Foreskin keratinocyte (primary cell): ENCODE measurements at places on chromosomes 11 and 22. TPM values are rescaled to one million over a fixed set of nuclear protein-coding genes. Genes with fewer than 3 reads are reported as not detected.
A peak's percentile ranks its signal among the peaks of the same experiment; 100 is the strongest.

DMC1 gene
- 2.3 and 4.0 TPM in 2 replicates for total RNA-seq

CEP126 gene
- total RNA-seq: 1.2 and 1.7 TPM in 2 replicates

- no peak for DNase-seq
Measured at GRCh38 chr22:42363892-42364291, 68.3 kb downstream of the NFAM1 start.

DNA sequence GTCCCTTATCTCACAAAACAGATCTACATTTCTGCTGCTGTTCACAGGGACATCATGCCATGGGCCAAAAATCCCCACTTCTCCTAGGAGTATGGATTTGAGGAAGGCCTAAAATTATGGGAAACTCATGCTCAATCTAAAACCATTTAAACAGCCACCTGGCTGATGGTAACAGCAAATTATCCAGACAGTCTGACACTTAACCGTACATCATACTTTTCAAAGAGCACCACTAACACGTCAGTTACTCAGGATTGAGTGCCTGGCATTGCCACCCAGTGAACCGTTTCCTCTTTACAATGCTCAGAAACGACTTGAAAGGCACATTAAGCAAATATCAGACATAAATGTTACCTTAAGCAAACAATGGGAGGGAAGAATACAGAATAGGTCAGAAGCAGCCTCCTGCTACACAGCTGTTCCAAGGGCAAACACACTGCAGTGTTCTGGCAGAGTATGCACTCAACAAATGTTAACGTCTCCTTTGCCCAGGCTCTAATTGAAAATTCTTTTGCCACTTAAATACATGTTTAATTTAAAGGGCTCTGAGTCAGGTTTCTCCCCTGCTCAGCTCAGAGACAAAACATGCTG, 18.8 kb upstream of the SLC36A4 start:
- DNase-seq: no peak

- DNase-seq: no peak
Measured at GRCh38 chr11:23585416-23586104, 725.3 kb upstream of the CCDC179 start.

- DNase-seq: peak; percentile 46
Measured at GRCh38 chr22:26763633-26764361, 106.4 kb downstream of the MIAT start.

KRTAP5-1 gene
- not detected in 2 replicates for total RNA-seq

C11orf91 gene
- total RNA-seq: 0.18 and 0.41 TPM in 2 replicates

OR10A3 gene
- not detected in 2 replicates for total RNA-seq

GRCh38 chr22:43883012-43883661, 8.7 kb downstream of the PNPLA5 start:
- peak; percentile 37 for DNase-seq

DNA sequence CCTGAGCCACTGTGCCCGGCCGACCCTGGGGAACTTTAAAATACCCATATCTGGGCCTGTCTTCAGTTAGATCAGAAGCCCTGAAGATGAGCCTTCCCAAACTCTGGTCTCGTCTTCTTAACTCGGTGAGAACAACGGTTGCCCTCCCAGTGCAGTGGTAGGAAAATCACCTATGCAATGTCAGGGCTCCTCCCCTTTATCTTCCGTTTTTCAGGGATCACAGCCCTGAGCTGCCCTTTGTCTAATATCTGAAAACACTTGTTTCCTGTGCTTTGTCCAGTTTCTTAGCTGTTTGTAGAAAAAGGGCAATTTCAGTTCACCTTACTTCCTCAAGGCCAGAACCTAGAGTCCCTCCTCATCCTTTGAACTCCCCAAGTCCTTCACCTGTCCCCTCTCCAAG, 9.4 kb downstream of the DRAP1 start:
- no peak for DNase-seq

GRCh38 chr11:587978-588380, 11.7 kb downstream of the PHRF1 start:
- no peak for DNase-seq

OR4D11 gene
- total RNA-seq: not detected in 2 replicates

CCDC15 gene
- total RNA-seq: 4.8 and 5.7 TPM in 2 replicates

DNA sequence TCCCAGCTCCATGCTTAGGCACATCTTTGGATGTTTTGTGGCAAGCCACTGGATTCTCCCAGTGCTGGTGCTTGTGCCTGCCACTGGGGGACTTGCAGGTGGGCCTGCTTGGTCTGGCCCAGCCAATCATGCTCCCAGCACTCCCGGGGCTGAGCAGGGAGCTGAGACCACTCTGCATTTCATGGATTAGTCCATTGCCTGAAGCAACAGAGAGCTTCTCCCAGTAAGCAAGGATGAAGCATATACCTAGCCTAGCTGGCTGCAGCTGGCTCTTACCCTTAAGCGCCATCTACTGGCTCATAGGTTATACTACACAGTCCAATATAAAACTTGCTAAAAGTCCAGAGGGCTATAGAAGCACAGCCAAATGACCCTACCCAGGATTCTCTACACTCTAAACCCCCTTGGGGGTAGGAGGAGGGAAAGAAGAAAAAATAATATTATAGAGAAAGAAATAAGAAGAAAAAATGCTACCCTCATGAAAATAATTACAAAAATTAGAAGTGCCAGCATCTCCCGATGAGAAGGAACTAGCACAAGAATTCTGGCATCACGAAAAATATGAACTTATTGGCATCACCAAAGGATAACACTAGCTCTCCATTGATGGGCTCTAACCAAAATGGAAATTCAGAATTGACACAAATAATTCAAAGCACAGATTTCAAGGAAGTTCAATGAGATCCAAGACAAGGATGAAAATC, 275.3 kb downstream of the C11orf87 start:
- peak; percentile 80 for DNase-seq

GRCh38 chr11:61367406-61367805, 5.2 kb downstream of the TMEM138 start:
- DNase-seq: no peak

GRCh38 chr11:109106151-109106906, 315.7 kb upstream of the C11orf87 start:
- no peak for DNase-seq

DNA sequence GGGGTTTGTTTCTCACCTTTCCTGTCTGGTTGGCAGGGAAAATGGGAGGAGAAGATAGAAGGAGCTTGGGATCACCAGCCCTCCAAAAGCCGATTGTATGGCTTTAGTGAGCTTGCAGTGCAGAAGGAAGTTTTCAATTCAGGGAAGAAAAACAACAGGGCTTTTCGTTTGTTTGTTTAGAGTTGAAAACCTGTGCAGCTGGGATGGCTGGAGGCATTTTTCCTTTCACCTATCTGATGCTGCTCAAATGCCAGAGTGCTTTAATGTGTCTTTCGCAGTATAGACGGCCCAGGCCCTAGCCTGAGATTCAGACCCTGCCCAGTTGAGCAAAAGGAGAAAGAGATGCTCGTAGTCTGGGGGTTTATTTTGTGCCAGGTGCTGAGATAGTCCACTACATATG, 87.9 kb downstream of the INSC start:
- DNase-seq: no peak
